ENCODE measurements at places on chromosomes 7 and 10.

DNA sequence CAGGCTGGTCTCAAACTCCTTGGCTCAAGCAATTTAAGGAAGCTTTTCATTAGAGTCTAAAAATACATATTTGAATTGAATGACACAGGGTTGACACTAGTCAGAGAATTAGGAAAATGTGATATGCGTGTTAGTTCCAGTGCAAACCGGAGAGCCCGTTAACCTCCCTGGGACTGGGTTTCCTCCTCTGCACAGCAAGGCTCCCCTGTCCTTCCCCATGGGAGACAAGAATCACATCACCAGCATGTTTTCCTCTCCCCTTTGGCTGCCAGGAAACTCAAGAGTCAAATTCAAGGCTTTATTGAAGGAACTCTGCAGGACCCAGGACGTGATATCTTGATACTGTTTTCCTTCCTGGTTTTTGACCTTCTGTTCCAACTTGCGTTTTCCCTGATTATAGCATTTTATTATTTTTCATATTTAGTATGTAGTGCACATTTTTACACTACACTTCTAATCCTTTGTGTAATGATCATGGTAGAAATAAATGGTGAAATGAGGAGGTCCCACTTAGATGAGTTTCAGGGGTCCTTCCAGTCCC is 24.9 kb downstream of the GSTO2 start:
- no peak for DNase-seq

GRCh38 chr10:24439935-24440334 is 231.0 kb downstream of the KIAA1217 start:
- no peak for DNase-seq

DNA sequence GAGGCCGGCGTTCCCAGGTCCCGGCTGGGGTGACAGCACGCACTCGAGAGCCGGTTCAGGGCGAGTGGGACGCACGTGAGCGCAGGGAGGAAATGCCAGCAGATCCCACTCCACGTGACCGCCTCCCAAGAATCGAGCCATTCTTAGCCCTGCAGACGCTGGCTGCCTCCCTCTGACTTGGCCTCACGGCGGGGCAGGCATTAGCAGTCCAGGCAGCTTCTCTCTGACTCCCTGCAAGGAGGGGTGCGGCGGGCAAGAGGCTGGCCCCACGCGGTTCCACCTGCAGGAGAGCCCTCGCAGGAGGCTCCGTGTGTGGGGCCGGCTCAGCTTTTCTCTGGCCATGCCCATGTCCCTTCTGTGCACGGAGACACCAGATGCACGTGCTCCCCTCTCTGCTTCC is 10.1 kb downstream of the GPR146 start:
- no peak for DNase-seq

DNA sequence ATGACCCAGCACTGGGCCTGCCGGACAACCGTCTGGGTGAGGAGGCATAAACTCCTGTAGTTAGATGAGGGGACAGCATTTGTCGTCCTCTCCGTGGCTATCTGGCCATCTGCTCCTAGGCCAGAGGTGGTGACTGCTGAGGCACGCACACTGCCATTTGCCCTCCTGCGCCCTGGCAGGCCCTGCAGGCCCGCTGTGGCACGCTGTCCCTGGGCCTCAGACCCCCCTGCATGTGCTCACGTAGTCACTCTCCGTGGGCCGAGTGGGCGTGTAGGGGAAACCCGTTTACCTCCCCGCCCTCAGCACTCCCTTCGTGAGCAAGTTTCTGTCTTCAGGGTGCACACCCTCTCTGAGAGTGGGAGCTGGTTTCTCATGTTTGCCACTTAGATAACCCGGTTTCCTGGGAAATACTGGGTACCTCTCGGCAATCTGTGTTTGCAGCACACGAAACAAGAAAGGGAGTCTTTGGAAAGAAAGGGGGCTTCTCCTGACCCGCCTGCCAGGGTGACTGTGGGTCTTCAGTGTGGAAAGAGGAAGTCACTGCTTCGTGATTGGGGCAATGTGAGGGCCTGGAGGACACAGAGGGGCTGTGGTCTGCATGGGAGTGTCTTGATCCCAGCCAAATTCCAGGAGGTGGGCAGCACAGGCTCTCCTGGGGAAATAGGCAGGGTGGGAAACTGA is 10.8 kb downstream of the ADAMTS14 start:
- no peak for DNase-seq

DNA sequence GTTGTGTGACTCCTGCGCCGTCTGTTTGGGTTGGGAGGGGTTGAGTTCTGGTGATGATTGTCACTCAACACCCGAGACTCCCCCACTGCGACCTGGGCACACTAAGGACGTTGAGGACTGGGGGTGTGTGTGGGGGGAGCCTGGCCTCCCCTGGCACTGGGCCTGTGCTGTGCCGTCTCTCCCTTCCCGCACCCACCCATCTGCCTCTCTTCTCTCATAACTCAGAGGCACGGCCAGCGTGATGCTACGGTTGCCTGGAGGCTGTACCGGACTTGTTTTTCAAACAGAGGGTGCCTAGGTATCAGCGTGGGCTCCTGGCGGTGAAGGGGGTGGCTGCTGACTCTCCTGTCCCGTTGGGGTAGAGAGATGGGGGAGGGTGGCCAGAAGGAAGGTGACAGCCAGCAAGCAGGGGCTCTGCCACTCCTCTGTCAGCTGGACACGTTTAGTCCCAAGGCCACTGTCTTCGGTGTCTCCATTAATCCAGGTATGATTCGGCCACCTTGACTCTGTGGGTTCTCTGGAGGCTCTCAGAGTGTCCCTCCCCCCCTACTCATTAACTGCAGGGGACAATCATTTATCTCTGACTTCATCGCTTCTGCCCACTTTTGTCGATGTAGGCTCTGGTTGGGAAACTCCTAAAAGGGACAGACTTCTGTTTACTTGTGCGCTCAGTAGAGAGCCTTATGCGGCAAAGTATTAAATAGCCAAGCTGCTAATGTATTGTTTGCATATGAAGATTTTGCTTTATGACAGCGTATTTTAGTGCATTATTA is 56.5 kb upstream of the PFKFB3 start:
- DNase-seq, result peak; percentile 52

All from NCI-H526 (cell line).